ENCODE measurements at places on chromosomes 3 and 15.
A peak's percentile ranks its signal among the peaks of the same experiment; 100 is the strongest.

DNA sequence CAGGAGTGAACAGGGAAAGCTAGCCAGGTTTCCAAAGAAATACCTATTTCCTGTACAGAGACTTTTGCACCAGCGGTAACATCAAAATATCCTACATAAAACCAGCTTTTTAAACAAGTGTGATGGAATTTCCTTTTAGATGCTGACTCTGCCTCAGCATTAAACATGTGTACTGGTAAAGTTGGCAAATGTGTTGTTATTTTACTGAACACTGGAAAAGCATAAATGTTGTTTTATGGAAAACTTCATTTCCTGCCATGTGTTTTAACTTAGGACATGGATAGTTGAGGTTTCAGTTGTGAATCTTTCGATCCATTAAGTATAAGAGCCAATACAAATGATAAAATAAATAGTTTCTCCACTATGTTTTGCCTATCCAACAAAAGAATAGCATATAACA, 15.7 kb downstream of the OXNAD1 start:
- no peak for DNase-seq

DNA sequence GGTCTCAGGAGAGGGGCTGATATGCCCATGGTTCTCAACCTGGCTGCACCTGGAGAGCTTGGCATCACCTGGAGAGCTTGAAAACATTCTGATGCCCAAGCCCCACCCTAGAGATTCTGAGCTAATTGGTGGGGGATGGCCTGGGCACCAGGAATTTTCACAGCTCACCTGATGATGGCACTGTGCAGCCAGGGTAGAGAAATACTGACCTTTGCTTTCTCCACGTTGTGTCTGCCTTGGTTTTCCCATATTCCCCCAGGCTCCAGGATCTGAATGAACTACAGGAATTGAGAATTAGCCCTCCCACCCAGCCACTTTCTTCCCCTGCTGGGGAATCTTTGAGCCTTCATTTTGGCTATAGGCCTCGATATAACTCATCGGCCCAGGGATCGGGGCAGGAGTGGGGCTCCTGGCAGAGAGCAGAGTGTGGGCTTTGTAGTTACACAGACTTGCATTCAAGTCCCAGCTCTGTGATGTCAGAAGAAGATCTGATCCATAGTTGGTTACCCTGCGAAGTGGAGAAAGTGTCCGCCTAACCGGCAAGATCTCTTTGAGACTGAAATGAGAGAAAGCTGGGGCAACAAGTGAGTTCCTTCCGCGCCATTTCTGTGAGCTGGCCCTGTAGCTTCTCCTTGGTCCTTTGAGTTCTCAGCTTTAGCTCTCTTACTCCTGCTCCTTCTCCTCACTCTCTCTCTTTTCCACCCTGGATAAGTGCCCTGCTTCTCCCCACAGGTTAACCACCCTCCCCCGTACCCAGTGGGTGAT, 33.1 kb upstream of the UBE2Q2 start:
- DNase-seq = no peak

- DNase-seq = no peak
Measured at GRCh38 chr3:193812078-193812725, 219.2 kb downstream of the OPA1 start.

DNA sequence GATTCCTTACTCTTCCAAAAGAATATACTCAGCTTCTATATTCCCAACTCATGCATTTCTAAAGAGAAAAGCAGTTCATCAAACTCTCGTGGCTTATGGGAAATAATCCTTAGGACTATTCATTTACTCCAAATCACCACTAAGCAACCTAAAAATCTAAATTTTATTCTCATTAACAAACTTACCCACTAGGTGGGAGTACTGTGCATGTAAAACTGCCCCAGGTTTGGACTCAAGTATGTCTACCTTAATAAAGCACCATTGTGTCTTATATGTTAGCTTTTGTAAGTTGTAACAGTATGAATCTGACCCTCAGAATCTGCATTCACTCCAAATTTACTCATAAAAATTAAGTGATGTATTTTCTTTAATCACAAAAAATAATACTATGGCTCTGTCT, 25.3 kb downstream of the RAD18 start:
- no peak for DNase-seq

DNA sequence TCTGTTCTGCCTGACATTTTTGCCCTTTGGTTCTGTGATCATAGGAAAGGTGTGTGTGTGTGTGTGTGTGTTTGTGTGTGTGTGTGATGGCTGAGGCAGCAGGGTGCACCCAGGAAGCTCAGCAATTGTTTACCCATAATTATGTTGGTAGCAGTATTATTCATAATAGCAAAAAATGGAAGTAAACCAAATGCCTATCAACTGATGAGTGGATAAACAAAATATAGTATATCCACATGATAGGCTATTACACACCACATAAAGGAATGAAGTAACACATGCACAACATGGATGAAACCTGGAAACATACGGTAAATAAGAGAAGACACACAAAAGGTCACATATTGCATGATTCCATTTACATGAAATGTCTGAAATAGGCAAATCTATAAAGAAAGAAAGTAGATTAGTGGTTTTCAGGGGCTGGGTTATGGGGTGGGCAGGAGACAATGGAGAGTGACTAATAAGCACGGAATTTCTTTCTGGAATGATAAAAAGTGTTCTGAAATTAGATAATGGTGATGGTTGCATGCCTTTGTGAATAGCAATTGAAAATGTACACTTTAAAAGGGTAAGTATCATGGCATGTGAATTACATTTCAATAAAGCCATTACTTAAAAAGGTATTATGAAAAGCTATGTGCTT, 167.2 kb downstream of the POLR2M start:
- no peak for DNase-seq

GRCh38 chr15:65762914-65763787, 28.9 kb downstream of the DENND4A start:
- DNase-seq = no peak

- no peak for DNase-seq
Measured at GRCh38 chr15:75043509-75044257, 20.3 kb downstream of the PPCDC start.

- no peak for DNase-seq
Measured at GRCh38 chr15:39736412-39737195, 46.0 kb downstream of the FSIP1 start.

GRCh38 chr3:757711-758110, 335.1 kb upstream of the CNTN6 start:
- DNase-seq = no peak

- DNase-seq = no peak
Measured at GRCh38 chr15:24919446-24919845, 35.3 kb upstream of the SNRPN start.

DNA sequence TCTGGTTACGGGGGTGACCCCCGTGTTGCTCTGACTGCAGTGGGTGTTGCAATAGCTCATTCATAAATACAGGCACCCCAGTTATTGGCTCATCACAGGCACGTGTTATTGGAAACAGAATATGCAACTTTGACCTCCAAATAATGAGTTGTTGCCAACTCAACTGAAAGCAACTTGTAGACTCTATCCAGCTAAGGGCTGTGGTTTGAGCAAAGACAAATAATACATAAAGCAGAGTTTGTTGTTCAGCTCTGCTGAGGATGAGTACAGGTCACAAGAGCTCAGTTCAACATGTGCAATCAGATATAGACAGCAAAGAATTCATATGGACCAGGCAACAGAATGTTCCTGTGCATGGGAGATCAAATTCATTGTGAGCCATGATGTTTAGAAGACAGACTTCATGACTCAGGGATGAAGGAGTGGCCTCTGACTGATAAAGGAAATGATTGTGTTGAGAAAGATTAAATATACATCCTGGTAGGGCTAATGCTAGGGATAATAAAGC, 87.6 kb upstream of the LRIG1 start:
- DNase-seq = no peak

- DNase-seq = no peak
Measured at GRCh38 chr3:194773216-194773615, 87.5 kb downstream of the FAM43A start.

GRCh38 chr15:83436513-83437158, 10.5 kb upstream of the SH3GL3 start:
- no peak for DNase-seq

DNA sequence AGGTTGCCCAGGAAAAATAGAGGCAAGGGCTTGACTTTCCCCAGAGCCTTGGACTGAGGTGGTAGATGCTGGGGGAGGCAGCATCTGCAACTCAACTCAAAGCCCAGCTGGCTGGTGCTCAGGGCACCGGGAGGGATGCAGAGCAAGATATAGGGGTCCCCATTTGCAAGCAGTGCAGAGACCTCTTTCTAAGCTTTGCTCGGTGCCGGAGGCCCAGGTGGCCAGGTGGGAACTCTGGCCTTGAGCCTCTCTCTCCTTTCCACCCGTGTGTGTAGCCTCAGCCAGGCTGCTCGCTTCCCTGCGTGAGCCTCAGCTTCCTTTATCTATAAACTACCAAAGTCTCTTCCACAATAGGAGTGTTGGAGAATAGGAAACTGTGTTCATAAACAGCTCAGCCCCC, 36.5 kb downstream of the SLC6A6 start:
- no peak for DNase-seq

DNA sequence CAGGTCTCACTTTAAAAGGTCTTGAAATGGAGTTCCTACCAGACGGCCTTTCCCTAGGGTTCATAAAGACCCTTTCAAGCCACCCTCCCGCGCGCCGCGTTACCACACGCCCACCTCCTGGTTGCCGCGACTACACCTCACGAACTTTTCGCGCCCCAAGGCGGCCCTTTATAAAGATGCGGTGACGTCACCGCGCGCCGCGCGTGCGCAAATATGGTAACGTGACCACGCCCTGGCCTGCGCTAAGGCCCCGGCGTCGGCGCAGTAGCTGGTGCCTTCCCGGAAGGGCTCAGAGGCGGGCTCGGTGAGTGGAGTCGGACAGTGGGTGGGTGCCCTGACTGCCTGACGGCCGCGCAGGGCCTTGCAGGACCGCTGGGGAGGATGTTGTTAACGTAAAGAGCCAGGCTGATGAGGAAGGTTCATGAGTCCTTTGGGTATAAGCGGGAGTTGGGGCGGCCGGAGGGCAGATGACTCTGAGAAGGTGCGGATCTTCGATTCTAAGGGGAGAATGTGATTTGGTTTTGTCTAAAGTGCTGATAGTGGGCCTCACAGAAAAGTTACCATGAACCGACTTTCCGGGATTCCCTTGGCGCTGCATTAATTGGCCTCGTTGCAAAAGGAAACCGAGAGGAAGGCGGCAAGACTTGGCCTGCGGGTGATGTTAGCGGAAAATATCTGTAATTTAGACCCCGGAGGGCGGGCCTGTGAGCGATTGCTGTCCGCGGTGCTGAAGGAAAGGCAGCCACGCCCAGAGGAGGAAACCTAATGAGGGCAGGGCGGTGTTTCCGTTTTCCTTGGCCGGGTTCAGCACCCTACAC, 54.4 kb downstream of the FEZF2 start:
- peak; percentile 88 for DNase-seq

GRCh38 chr15:101239724-101240136, 12.1 kb downstream of the CHSY1 start:
- no peak for DNase-seq

DNA sequence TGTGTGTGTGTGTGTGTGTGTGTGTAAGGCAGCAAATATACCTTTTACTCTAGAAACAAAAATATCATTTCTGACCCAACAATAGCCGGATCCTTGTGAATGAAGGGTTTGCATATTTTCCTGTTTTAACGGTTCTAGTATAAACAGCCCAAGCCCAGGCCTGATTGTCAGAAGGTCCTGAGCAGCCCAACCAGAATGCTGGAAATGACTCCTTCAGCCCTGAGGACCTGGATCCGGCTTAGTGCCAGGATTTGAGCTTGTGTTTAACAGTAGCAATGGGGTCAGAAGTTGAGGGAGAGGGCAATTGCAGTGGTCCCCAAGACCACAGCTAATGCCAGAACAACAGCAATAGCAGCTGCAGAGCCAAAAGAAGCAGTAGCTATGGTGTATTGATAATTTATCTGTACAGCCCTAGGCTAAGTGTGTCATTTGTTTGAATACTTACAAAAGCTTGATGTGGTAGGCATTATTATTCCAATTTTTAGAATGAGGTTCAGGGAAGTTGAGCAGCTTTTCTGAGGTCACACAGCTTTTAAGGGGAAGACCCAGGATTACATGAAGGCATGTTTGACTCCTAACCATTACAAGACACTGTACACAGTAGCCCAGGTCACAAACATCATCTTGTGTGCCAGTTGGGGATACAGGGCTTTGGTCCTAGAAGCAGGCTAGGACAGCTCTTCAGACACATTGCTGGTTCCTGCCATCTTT, 12.8 kb downstream of the FOXL2 start:
- DNase-seq = no peak

GRCh38 chr15:81338170-81339007, 14.4 kb upstream of the STARD5 start:
- DNase-seq = no peak

DNA sequence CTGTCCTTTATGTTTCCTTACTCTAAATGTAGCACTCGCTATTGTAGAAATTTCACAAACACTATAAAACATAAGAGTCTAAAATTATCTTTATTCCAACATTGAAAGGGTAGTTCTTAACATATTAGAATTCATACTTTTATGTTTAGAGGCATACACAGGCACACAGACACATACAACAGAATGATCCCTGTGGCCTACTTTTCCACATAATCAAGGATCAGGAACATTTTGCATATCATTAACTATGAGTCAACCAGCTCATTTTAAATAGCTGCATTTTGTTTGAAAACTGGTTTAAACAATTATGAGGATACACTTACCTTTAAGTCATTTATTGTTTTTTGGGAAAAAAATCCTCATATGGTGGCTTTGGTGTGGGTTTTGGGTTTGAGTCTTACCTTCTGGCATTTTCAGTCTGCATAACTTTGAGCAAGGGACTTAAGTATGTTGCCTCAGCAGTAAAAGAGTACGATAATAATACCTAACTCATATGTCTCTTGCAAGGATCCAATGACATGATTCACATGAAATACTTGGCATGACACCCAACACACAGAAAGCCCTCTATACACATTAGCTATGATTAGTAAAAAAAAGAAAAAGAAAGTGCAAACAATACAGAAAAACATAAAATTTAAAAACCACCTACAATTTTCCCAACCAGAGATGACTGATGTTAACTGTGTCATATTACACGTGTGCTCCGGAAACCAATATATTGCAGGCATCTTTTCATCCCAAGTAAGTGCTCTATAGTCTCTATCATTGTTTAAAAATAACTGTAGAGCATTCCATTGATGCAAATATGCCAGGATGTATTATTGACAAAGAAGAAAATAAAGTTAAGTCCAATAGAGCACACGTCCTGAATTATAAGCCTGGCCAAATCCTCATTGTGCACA, 213.1 kb upstream of the ADAMTS9 start:
- DNase-seq = no peak

DNA sequence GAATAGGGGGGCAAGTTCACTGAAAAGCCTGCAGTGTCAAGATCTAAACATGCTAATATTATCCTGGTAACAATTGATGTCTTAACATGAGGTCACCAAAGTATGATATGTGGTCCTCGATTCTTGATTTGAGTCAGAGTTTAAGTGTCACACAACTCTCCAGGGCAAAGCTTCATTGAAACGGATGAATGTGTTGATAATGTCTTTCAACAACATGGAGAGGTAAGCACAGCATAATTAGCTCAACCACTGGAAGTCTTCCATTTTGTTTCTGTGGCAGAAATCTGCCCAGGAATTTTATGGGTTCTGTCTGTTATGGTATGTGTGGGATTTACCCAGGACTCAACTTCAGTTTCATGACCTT, 591.5 kb downstream of the ZNF385D start:
- DNase-seq = no peak

GRCh38 chr3:135368316-135368715, 573.3 kb downstream of the EPHB1 start:
- DNase-seq = no peak
